ENCODE measurements at places on chromosomes 7 and 10.

DNA sequence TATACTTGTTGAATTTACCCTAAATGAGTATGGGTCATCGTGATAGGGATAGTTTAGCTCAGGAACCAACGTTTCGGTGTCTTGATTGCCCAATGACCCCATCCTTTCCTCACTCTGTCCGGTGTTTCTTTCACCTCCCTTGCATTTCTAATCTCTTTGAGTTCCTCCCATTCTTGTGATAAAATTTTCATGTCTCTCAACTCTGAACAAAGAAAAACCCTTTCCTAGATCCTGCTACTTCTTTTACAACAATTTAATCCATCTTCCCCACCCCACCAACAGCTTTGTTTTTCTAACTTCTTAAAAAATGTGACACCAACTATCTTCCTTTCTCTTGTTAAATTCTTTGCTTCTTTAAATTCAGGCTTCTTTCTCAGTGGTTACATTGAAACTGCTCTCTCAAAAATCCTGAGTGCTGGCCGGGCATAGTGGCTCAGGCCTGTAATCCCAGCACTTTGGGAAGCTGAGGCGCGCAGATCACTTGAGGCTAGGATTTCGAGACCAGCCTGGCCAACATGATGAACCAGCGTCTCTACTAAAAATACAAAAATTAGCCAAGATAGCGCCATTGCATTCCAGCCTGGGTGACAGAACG lies 130.3 kb upstream of the MINDY3 start:
- DNase-seq = no peak

GRCh38 chr7:107505362-107505761 lies 35.5 kb downstream of the GPR22 start:
- DNase-seq = no peak

- DNase-seq = no peak
Measured at GRCh38 chr7:15491361-15491760, 70.5 kb downstream of the AGMO start.

DNA sequence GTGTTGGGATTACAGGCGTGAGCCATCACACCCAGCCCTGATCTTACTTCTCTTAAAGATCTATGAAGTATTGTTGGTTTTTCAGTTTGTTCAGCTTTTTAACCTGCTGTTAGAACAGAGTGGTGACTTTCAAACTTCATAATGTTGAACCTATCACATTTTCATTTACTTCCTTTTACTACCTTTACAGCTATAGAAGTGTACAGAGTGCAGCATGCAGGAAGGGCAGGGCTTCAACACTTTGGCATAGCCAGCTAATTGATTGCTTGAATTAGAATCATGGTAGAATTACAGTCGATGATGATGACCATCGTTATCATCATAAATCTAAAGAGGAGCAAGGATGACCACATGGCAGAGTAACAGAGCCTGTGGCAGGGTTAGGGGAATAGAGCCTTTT lies 55.5 kb downstream of the AOAH start:
- no peak for DNase-seq

- DNase-seq = no peak
Measured at GRCh38 chr7:44063894-44064651, 1.3 kb downstream of the PGAM2 start.

DNA sequence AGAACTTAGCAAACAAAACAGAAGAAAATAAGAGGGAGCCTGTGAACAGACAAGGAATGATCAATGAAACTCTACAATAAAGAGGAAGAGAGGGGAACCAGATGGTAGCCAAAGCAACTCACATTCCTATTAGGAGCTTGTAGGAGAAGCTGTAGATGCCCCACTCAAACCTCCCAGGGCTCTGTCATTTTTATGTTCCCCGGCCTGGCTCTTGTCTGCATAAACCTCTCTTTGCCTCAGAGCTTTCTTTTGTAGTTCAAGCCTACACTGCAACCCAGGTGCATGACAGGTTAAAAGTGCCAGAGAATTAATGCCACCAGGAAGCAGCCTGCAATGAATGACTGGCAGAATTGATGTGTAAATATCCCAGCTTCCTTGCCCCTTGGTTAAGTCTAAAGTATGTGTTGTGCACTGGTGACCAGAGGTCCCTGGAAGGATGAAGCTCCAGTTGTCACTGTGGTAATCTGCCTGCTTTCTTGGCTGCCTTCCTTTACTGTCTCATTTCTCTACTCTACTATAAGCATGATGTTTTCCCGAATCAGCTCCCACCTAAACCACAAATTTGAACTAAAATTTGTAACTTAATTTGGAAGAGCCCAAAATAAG lies 40.4 kb downstream of the HDAC9 start:
- DNase-seq = no peak

DNA sequence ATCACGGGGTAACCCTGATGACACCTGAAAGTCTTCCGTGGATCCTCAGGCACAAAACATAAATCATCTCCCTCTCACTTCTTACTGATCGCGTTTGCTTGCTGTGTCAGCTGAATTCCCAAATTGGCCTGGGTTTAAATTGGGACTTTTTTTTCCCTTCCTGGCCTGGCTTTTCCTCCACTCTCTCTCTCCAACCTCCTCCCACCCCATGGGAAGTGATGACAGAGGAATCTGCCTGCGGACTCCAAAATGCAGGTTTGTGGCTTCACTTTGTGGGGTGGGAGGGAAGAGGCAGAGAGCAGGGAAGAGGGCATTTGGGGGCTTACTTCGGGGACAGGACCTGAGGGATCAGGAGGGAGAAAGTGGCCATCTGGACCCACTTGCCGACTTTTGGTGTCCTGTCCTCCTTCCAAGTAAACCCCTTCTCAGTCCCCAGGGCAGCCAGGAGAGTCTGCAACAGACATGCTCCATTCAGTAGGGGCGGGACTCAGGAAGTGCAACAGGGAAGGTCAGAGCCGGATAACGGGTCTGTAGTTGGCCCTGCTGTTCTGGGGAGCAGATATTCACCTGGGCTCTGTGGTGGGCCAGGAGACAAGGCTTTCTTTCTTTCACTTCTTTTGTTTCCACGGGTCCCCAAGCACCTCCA lies 172.7 kb downstream of the PLXNA4 start:
- no peak for DNase-seq

DNA sequence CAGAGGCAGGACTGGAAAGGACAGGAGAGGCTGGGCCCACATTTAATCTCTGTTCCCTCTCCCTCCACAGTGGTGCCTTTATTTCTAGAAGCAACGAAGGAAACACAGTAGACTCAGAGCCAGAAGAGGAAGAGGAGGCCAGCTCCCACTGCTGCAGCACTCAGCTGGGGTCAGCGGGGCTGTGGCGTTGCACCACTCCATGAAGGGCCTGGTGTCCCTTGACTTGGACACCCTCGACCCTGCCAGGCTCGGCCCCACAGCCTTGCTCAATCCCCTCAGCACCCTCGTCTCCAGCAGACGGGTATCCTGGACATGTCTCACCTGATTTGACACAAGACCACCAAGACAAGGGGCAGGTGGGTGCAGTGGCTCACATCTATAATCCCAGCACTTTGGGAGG lies 38.8 kb downstream of the PRKAG2 start:
- DNase-seq = no peak
